ENCODE measurements at places on chromosomes 1 and 21. TPM values are rescaled to one million over a fixed set of nuclear protein-coding genes. Genes with fewer than 3 reads are reported as not detected.

DNA sequence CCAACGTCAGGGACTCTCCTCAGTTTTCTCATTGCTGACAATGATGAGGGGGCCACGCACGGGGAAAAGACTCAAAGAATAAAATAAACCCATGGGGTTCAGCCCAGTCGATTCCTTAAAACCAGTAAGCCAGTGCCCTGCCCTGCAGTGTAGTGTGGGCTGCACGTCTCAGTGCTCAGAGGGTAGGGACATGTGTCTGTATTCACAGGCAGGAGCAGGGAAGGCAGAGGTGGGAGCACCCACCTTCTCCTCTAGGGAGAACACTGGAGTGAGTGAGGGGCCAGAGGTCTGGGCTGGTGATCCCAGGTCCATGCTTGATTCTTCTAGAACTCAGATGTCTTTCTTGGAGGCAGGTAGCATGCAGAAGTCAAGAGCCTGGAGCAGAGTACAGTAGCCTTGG, 303.6 kb downstream of the MATN1 start:
- DNase-seq, result peak; percentile 26

DNA sequence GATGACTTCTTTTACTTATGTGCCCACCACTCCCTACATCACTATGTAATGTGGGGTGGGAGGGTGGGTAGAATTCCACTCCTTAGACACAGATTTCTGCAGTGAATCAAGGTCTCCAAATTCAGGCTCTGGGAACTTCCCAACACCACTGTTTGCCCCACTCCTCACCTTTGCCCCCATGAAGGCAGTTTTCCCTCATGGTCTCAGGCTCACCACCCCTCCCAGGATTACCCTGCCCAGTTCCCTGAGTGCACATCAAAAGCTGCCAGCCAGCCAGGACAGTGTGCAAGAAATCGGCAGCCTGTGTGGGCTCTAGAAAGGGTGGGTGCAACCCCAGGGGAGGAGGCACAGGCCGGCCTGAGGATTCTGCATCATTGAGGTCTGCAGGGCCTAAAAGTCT, 14.8 kb downstream of the NENF start:
- DNase-seq, result no peak

DNA sequence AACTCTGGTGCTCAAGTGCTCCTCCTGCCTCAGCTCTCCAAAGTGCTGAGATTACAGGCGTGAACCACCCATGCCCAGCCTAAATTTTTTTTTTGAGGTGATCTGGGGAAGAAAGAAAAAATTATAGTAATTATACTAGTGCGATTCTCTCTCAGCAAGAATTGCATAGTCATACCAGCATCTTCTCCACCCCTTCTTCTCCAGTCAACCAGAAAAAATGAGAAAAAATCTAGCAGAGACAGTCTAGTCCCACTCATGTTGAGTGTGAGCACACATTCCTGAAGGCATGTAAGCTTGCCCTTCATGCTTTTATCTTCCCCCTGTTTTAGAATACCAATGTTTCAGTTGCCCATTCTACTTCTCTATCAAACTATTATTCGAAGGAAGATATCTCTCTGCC, 207.6 kb downstream of the S1PR1 start:
- DNase-seq, result no peak

DNA sequence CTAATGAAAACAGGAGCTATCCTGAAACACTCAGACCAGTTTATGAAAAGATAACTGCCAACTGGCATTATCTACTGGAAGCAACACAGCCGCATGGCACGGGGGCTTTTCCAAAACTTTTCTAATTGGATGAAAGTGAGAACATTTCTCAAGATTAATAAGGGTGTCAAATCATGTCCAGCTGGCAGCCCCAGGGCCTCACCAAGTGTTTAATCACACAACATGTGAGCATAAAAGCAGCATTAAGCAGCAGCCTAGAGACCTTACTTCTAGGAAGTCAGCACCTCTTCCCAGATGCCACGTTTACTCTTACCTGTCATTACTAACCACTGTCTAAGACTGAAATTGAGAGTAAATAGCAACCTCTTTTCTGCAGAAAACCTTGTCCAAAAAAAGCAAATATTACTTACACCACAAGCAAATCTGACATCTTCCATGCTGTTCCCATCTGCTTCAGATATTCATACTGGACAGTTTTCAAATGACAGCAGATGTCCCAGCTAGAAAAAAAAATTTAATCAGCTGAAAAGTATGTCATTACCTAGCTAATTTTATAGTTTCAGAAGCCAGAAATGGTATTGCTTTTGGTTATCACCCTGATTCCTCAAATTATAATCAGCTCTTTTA, 341.5 kb upstream of the ZP4 start:
- no peak for DNase-seq

- DNase-seq, result no peak
These were observed 95.5 kb downstream of the LYPLAL1 start for GRCh38 chr1:219269171-219269570.

DNA sequence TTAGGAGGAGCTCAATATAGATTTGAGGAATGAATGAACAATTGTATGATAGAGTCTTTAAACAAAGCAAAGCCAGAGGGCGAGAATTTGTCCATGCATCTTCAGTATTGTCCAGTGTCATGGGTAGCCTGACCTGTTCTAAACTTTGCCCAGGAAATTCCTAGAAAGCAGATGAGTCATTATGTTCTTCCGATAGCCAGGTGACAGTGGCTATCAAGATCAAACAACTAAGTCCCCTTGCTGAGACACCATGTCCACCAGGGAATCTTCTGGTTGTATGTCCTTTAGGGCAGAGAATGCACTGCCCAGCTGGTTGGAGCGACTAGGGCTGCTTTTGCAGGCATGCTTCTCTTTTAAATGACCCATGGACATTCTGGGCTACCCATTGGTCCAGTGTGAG, 1.8 kb upstream of the SLC26A9 start:
- no peak for DNase-seq

- no peak for DNase-seq
These were observed 105.7 kb downstream of the ZNF326 start for GRCh38 chr1:90100566-90100965.

DNA sequence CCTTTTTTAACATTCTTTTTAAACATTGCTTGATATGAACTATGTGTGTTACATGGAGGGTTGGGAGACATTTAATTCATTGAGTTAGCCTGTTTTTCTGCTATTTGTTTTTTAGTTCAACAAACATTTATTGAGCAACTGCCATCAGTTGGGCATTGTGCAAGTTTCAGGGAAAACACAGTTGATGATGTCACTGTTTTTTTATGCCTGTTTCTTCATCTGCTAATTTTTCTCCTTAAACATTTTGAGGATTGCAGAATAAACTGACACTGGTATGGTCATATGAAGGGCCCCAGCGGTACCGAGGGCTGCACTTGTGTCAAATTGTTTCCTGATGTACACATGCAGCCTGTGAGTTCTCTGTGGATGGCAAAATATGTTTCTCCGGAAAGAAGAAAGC, 253.0 kb downstream of the FGGY start:
- no peak for DNase-seq

GRCh38 chr21:29232530-29233255, 66.0 kb upstream of the BACH1 start:
- DNase-seq, result peak; percentile 48

DNA sequence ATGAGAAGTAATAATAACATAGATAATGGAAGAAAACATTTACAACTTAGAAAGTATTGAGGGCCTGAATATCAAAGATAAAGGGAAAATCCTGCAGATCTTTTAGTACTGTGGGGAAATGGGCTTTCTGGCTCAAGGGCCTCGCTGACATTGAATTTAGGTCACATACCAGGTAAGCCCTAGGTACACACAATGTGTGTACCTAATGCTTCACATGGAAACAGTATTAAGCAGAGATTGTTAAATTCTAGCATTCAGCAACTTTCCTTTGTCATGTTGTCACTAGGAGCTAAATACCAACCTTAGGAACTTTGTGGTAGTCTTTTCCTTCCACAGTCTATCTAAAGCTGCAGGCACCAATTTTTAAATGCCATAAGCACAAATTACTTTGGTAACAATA, 49.7 kb downstream of the ODF2L start:
- DNase-seq, result no peak

- no peak for DNase-seq
These were observed 44.8 kb downstream of the ATP6V1G3 start for GRCh38 chr1:198495631-198496030.

GRCh38 chr1:35864813-35865212, 18.2 kb upstream of the AGO1 start:
- no peak for DNase-seq

DNA sequence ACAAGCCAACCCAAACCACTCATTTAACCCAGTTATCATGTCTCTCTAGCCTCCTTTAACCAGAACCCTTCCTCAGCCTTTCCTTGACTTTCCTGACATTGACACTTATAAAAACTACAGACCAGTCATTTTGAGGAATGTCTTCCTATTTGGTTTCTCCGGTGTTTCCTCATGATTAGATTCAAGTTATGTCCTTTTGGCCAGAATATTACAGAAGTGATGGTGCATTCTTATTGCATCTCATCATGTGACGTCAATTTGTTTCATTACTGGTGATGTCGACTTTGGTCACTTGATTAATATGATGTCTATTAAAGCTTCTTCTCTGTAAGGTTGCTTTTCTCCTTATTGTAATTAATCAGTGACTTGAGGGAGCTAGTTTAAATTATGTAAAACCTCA, 6.1 kb upstream of the RCSD1 start:
- no peak for DNase-seq

DNA sequence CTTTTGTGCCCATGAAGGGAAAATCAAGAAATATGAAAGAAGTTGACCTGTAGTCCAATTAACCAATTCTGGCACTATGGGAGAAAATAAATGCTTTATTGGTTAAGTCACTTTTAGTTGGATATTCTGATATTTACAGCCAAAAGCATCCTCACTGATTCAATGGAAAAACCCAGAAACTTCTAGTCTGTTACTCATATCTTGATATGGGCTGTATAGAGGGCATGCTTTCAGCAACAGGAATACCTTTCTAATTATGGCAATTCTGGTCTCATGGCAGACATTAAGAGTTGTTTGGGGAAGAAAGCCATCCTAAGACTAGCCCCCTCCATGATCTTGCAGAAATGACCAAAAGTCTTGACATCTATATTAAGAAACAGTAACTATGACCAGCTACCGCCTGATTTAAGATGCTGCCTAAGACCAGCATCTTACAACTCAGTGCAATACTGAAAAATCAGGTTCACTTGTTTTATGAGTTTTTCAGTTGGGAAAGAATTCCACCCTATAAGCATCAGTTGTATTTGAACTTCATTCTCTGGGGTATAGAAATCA, 91.5 kb upstream of the VAV3 start:
- no peak for DNase-seq

GRCh38 chr1:100517515-100517914, 20.4 kb upstream of the GPR88 start:
- no peak for DNase-seq

DNA sequence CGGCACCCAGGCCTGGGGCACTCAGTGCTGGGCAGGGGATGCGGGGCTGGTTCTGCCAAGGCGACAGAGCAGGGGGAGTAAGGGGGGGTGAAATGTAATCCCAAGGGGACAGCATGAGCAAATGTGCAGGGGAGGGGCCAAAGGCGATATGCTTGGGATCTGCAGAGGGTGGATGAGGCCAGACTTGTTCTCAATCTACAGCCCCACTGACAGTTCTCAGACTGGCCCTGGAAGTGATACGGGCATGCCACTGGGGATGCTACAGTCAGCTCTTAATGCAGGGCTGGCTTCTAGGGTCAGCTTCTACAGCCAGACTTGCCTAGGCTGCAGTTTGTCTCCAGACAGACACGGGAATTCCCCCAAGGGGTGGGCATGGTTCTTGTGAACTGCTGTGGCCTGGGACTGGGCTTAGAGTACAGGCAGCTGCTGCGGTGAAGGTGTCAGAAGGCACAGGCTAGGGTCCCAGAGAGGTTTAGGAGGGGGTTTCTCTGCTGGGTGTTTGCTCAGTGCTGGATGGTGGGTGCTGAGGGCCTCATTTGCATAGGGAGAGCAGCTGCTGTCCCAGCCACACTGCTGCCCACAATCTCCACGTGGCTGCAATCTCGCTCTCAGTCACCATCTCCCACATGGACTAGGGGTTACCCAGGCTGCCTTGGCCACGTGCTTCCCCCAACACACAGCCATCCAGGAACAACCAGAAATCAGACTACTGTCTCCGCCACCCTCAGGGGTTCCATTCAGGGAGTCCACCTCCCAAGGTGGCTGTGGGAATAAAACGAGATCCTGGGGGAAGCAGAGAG, 190.1 kb downstream of the HIVEP3 start:
- peak; percentile 76 for DNase-seq

DNA sequence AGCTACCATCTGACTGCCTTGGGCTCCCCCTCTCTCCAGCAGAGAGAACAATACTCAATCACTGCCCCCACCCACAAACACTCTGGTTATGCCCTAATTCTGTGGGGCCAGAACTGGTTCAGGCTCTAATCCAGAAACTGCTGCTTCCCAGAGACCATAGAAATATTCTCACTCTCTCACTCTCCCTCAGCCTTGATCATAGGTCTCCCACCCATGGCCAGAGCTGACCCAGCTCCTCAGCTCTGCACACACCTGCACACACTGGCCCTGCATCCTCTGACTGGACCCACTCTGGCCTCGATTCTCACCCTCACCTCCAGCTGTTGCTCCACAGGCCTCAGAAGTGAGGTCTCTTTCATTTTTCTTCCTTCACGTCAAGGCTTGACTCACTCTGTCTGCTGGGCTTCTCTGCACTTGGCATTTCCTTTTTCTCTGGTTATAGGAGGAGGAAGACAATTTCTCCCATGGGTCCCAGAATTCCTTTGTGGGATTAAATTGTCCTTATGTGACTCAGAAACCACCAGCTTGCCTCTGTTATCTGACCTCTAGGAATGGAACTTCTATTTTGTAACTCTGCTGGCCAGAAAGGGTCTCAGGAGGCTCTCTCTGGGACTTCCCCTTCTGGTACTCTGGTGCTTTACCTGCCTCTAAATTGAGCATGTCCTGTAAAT, 15.6 kb upstream of the ZMYM6 start:
- no peak for DNase-seq

DNA sequence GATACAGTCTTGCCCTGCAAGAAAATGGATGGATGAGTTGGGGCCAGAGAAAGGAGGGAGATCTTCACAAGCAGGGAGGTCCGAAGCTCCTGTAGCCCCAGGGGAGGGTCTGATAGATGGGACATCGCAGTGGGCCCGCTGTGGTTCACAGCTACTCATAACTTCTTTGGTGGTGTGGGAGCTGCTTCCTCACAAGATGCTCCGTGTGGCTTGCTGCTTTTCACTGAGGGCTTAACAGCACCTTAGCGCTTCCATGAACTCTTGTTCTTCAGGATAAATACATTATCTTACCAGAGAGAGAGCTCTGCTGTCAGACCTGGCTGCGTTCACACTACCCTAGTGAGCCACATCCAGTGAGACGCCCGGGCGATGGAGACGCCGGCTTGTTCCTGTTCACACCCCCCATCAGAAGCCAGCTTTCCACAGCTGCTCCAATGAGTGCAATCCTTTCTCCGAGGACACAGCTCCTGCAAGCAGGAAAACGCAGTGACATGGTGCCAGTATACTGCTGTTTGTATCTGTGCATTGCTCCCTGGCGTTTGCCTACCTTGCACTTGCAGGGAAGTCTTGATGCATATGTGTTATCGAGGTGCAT, 599.8 kb downstream of the AJAP1 start:
- DNase-seq, result no peak

Gene GCSAML
- 0.14 TPM for total RNA-seq

Gene AVPR1B
- not detected for total RNA-seq

Gene DLGAP3
- total RNA-seq, result 0.54 TPM

Gene TAS1R1
- total RNA-seq, result not detected

Gene CBR3
- 17.2 TPM for total RNA-seq

Gene AMPD1
- not detected for total RNA-seq

All from activated CD4-positive, alpha-beta T cell treated with anti-CD3 and anti-CD28 coated beads, Interleukin-2, amount 10 ng/mL, durations not matched to agents 24 days and 14 days (primary cell).